SHP77 treated with DMSO at 0.1 percent for 48 hours (cell line): ENCODE measurements at places on chromosomes 6 and 20.

- no peak for DNase-seq
Measured at GRCh38 chr6:73985891-73986290, 289.9 kb downstream of the CD109 start.

DNA sequence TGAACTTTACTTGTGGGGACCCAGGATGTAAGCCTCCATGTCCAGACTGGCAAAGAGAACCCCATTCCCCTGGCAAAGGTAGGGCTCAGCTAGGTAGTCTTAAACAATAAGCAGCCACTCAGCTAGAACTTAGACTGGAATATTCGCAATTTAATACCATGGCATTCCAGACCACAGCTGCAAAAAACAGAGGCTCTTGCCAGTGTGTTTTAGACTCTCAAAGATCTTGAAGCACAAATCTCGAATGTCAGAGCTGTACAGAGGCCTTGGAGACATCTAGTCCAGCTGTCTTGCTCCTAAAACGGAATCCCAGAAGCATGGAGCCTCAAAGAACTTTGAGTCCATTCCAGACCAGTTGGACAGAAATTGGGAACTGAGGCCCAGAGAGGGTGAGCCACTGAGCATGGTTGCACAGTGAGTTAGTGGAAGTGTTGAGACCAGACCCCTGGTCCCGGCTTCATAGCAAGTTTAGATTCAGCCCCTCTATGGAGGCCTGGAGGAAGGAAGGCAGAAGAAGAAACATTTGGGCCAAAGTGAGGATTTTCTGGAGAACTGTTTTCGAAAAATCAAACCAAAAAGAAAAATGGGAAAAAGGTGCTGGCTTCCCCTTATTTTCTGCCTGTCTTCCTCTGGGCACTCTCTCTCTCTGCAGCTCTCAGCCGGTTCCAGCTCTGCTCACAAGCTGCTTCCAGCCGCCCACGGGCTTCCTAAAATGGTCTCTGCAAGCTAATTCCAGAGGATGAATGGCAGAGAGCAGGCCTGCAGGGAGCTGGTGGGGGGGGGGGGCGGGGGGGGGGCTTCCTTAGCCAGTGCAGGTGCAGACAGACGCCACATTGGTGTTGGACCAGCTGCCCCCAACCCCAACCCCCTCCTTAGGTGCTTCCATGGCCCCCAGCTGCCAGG lies 32.4 kb downstream of the AAR2 start:
- DNase-seq, result no peak

DNA sequence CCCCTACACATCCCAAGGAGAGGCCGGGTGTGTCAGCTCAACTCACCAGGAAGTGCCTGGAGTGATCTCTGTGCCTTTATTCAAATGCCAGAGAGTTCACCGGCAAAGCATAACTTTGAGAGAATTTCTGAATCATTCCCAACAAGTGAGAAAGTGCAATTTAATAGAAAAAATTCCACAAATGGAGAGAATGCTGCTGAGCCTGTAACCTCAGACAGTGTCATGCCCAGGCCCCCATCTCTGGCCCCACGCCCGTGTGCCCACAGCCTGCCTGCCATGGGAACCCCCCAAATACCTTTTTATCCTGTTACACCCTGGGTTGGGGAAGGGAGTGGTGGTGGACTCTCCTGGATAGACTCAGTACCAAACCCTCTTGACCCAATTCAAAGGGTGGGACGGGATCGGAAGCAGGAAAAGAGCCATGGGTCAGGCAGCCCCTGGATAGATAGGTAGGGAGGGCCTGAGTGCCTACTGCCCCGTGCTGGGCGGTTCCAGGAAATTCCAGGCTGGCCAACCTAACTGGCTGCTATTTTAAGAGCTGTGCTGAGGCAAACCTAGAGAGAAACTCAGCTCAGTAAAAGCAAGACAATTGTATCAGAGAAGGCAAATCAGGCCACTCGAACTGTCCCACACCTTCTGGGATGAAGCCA lies 179.0 kb upstream of the FOXA2 start:
- DNase-seq, result no peak

DNA sequence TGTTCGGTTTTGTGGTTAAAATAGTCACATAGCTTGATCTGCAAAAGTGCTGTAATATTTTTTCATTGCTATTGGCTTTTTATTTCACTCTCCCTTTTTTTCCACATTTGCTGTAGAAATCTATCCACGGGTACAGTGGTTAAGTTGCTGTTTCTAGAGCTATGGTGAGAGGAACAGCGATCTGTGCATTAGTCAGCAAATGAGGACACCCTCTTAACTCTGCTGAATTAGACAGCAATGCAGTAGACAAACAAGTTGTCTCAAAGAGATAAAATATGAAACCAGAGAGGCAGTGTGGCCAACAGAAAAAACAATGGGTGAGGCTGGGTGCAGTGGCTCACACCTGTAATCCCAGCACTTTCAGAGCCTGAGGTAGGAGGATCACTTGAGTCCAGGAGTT lies 17.6 kb upstream of the SYNJ2 start:
- no peak for DNase-seq

DNA sequence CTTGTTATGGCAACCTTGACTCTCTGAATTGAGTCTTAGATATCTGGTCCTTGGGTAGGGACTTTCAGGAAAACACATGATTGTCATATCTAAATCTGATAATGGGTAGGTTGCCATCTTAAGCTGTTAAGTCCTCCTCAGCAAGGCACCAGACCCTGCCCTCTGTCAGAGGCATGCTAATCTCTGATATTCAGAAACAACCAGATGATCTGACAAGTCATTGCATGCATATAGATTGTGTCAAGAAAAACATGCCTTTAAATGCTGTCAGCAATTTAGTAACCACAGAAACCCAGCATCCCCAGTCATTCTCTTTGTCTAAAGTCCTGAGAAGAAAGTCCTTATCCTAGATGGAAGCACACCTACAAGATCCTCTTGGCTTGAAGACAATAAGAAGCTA lies 149.1 kb downstream of the EDN1 start:
- no peak for DNase-seq

GRCh38 chr6:140379919-140380318 lies 1005.5 kb upstream of the CITED2 start:
- DNase-seq, result no peak

- DNase-seq, result no peak
Measured at GRCh38 chr6:13428583-13429405, 58.6 kb downstream of the GFOD1 start.

- no peak for DNase-seq
Measured at GRCh38 chr20:32167552-32167951, 40.0 kb downstream of the PLAGL2 start.

DNA sequence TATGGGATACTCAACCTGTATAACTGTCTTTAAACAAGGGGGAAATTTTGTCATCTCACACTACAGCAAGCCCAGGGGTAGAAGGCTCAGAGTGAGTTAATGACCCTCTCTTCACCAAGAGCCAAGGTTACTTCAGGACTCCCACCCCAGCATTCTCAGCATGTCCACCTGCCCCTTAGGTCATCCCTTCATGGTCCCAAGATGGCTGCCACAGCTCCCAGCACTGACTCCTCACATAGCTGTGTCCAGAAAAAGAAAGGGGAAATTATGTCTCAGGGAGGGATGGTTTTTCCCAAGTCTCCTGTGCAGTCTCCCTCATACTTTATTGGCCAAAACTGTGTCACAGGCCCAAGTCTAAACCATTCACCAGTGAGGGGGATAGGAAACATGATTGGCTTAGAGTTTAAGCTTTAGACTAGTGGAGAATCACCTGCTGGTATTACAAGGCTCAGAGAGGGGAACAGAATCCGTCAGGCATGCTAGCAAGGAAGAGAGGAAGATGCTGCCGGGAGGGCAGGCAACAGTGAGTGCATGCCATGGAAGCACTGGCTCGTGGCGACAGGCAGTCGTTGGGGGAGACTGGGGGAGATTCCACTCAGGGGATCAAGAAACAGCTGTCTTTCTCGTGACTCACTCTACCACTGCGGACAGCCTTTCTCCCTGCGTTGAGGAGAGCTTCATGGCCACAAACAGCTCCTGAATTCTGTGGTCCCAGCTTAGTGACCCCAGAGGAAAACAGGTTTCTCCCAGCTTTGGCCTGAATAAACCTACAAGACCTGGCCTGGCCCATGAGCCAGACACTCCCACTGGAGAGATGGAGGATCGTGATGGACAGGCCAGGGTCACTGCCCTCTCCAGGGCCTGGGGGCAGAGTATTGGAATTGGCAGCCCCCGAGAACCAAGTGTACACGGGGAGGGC lies 37.2 kb downstream of the HM13 start:
- DNase-seq, result no peak

GRCh38 chr6:90530882-90531281 lies 56.0 kb downstream of the MAP3K7 start:
- no peak for DNase-seq

DNA sequence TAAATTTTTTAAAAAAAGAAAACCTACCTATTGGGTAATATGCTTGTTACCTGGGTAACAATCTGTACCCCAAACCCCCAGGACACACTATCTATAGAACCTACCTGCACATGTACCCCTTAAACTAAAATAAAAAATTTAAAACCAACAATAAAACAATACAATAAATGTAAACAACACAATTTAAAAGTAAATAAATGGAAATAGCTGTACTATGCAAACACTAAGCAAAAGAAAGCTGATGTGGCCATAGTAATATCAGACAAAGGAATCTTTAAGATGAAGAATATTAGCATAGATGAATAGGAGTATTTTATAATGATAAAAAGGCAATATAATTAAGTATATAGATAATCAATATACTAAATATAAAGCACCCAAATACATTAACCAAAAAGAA lies 50.3 kb downstream of the ROS1 start:
- no peak for DNase-seq

GRCh38 chr20:38231531-38232121 lies 28.9 kb downstream of the KIAA1755 start:
- no peak for DNase-seq

GRCh38 chr6:142353690-142354089 lies 51.9 kb downstream of the ADGRG6 start:
- DNase-seq, result no peak

- no peak for DNase-seq
Measured at GRCh38 chr20:63246490-63247288, 7.6 kb downstream of the NKAIN4 start.
